NCI-H187 treated with DMSO at 0.1 percent for 48 hours (cell line): ENCODE measurements at places on chromosomes 3 and 15.

DNA sequence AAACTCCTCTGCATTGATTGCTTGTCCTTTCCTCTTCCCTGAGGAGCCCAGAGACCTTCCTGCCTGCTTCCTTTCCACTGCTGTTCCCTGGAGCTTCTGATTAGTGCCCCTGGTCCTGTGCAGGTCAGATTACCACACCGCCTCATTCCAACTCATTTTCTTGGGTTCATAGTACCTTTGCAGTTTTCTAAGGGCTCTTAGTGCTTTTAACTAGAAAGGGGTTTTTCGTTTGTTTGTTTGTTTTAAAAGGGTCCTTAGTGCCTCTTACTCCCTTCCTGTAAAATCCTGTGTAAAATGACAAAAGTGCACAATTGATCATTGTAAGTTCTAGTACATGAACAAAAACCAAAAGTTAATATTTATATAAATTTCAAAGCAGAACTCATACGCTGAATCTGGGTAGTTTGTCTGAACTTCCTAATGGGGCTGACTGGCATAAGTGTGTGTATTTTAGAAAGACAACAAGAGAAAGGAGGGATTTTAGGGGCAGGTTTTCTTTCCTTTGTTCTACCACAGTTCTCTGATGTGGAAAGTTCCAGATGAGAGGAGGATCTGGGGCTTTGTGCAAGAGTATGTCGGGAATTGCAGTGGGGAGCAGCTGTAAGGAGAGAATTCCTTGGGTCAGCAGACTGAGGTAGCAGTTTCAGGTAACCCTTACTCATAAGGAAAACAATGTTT lies 30.6 kb downstream of the SNRK start:
- DNase-seq: no peak

DNA sequence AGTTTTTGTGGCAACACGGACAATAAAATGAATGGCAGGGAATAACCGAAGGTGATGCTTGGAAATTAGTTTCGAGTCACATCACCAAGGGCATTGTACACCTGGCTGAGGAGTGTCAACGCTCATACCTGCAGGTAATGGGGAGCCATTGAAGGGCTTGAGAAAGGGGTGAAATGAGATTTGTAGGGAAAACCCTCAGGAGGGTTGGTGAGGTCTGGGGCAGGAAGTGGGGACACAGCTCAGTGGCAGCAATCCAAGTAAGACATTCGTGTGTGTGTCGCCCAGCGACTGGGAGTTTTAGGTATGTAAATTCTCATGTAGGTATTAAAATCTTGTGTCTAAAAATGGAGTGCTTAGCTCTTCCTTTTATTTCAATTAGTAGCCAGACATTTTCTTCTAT lies 14.3 kb downstream of the PARP14 start:
- no peak for DNase-seq

DNA sequence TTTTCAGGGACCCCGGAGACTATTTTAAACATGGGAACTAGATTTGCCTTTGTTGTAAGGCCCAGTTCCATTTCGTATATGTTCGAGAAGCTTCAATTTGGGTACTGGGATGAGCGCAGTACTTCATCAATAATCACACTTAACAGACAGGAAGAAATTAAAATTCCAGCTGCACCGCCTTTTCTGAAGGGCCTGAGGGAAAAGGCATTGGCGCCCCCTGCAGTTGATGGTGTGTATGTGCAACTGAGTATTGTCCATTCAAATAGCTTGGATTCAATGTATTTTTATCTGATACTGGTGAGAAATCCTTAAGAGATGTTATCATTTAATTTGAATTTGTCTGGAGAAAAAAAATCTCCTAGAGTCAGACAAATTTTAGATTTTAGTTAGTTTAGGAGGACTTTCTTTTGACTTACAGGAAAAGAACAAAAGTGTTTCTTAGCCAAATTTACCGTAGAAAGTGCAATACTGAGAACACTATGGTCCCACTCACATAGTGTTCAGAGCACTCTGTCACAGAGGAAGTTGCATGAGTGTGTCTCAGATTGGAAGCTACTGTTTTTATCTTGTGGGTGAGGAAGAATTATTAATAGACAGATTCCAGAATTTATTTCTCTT lies 5.4 kb upstream of the ALDH1A2 start:
- DNase-seq: no peak

- no peak for DNase-seq
These were observed 64.5 kb upstream of the CCR4 start for GRCh38 chr3:32886911-32887310.

- no peak for DNase-seq
These were observed 28.3 kb downstream of the SEC61A1 start for GRCh38 chr3:128080323-128081080.

- no peak for DNase-seq
These were observed 15.0 kb upstream of the RORA start for GRCh38 chr15:61243983-61244593.

GRCh38 chr15:68201153-68201878 lies 3.8 kb downstream of the CALML4 start:
- DNase-seq: no peak

- DNase-seq: no peak
These were observed 511.9 kb downstream of the ZIC1 start for GRCh38 chr3:147921051-147921450.

DNA sequence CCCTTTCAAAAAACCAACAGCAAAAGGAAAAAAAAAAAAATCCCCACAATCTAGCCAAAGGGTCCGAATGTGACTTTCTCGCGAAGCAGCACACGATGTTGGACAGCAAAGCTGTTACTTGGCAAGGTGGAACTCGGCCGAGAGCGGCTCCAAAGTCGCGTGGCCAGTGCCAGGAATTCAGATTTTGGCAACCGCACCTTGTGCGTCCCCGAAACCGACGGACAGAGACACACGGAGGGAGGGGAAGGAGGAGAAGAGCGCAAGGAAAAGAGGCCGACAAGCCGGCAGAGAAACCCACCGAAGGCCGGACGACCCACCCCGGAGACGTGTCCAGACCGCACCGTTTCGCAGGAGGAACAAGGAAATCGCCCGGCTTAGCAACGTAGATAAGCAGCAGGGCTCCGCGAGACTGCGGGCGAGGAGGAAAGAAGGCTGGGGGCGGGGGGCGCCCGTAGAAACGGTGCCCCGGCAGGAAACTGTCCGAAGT lies 517.3 kb downstream of the MECOM start:
- no peak for DNase-seq

GRCh38 chr3:187799942-187800641 lies 54.8 kb upstream of the BCL6 start:
- no peak for DNase-seq

- DNase-seq: no peak
These were observed 2.8 kb downstream of the DNASE1L3 start for GRCh38 chr3:58207954-58208353.

GRCh38 chr3:94226078-94226477 lies 163.2 kb downstream of the NSUN3 start:
- DNase-seq: no peak

DNA sequence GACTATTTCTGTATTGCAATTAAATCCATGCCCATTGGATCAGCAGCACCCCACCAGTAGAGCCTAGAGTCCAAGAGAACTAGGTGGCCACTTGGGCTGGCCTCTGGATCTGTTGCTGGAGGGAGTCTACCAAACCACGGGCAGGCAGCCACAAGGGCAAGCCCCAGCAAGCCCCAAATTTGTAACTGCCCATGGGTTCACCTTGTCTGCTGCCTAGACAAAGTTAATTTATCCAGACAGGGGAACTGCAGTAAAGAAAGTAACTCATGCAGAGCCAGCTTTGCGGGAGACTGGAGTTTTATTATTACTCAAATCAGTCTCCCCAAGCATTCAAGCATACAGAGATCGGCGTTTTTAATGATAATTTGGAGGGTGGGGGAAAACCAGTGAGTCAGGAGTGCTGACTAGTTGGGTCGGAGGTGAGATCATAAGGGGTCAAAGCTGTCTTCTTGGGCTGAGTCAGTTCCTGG lies 74.0 kb upstream of the TERB2 start:
- DNase-seq: no peak

GRCh38 chr15:39511000-39511915 lies 69.6 kb upstream of the THBS1 start:
- no peak for DNase-seq

GRCh38 chr3:132593241-132593946 lies 3.7 kb upstream of the ACKR4 start:
- DNase-seq: no peak

GRCh38 chr3:68009900-68010299 lies 355.5 kb upstream of the SUCLG2 start:
- no peak for DNase-seq

DNA sequence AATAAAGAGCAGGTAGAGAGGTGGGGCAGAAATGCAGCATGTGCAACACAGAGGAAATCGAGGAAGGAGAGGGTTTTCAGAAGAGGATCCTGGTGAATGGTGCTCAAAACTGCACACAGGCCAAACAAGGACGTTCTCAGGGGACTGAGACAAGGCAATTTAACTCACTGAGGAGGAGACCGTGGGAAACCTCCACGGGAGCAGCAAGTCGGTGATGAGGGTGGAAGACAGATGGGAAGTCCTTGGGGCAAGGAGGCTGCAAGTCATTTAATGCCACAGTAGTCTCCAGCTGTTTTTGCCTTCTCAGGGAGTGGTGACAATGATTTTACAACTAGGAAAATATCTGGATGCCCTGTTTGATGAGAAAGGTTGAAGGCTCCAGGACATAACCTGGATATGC lies 11.5 kb upstream of the PDIA5 start:
- no peak for DNase-seq

- DNase-seq: no peak
These were observed 194.1 kb upstream of the ARHGEF26 start for GRCh38 chr3:153927107-153927506.

DNA sequence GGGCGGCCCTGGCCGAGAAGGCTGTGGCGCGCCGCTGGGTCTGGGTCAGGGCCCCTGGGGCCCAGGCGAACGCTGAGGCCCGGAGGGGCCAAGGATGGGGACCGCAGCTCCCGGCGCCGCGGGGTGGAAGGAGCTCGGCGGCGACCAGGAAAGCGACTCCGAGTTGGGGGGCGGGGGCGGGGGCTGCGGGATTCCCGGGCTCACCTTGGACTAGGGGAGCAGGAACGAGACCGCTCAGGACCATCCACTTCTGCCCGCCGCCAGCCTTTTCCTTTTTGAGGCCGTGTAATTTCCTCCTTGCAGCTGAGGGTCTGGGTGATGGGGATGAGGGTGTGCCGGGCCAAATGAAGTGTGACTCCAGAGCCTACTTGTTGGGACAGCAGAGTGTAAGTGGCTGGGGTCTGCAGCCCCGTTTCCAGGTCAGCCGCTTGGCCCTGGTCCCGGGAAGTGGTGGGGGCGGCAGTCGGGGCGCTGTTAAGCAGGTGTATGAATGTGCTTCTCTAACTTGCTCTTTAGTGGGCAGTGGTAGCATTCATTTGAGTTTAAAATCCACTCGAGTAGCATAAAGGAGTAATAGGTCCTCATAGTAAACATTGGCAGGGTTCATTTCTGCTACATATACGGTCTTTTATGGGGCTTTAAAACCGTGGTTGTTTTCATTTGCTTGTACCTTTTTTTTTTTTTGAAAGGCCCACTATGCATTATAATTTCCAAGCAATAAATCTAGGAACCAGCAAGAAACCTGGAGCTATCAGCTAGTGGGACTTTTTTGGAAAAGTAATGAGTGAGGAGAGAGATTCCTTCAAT lies 717 bp downstream of the PXK start:
- DNase-seq: no peak

- no peak for DNase-seq
These were observed 21.7 kb upstream of the GMNC start for GRCh38 chr3:190883973-190884832.

GRCh38 chr15:69308949-69309348 lies 10.2 kb downstream of the PAQR5 start:
- no peak for DNase-seq
